ENCODE measurements at places on chromosomes 5 and 9. TPM values are rescaled to one million over a fixed set of nuclear protein-coding genes. Genes with fewer than 3 reads are reported as not detected.

DNA sequence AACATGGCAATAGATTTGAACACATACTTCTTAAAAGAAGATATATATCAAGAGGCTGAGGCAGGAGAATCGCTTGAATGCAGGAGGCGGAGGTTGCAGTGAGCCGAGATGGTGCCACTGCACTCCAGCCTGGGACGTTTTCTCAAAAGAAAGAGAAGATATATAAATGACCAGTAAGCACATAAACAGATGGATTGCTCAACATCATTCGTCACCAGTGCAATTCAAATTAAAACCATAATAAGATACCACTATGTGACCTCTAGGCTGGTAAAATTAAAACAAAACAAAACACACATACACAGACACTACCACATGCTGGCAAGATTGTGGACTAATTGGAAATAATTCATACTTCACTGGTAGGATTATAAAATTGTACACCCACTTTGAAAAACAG is 5.3 kb upstream of the TXN start:
- no peak for DNase-seq

- no peak for DNase-seq
These were observed 11.0 kb upstream of the INSYN2B start for GRCh38 chr5:169991115-169991869.

DNA sequence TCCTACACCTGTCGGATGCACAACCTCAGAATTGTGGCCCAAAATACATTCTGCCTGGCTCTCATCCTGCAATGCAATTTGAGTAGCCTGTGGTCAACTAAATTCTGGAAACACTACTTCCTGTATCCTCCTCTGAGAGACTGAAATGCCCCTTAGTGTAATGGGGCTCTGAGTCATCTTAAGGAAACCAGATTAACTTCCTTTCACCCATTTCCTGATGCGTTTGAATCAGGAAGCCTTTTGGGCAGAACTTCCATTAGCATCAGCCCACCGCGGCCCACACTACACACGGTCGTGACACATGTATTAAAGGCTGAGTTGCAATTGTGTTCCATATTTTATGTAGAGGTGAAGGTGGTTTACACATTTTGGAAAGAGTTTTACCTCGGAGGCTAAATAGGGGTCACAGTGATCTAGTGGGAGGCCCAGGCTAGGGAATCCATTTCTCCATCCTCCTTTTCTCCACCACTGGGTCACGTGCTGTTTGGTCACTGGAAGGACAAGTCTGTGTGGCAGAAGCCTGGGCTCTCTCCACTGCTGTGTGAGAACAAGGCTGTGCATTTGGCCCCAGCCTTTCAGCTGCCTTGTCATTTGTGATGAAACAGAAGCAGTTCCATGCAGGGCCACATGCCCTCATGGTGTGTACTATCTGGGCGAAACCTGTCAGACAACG is 55.9 kb downstream of the DAP start:
- DNase-seq = no peak

GRCh38 chr9:137431416-137431931 is 8.3 kb downstream of the NOXA1 start:
- DNase-seq = no peak

- no peak for DNase-seq
These were observed 62.1 kb upstream of the FANCC start for GRCh38 chr9:95379630-95380029.

GRCh38 chr9:90499761-90500160 is 142.9 kb downstream of the DIRAS2 start:
- DNase-seq = no peak

DNA sequence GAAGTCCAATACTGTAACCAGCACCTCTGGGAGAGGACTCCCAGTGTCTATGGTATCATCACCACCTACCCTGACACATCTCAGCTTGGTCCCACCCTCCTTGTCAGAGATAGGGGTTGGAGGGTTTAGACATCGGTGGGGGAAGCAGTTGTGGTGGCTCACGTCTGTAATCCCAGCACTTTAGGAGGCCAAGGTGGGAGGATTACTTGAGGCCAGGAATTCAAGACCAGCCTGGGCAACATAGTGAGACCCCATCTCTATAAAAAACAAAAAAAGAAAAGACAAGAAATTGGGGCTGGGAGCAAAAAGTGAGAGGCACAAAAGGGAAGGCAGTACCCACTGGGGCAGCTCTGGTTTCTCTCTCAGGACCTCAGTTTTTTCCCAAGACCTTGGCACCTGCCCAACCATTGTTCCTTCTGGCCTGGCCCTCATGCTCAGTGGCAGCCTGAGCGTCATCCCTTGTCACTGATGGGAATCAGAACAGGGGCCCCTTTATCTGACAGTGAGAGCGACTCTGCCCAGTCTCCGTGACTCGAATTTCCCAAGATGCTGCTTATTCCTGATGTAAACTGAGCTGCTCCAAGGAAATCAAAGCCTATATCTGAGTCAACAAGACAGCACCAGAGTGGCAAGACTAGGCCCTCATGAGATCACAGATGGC is 80.5 kb upstream of the HSPA9 start:
- peak; percentile 80 for DNase-seq

- peak; percentile 23 for DNase-seq
These were observed 1.0 kb upstream of the GOLGA1 start for GRCh38 chr9:124941679-124942561.

DNA sequence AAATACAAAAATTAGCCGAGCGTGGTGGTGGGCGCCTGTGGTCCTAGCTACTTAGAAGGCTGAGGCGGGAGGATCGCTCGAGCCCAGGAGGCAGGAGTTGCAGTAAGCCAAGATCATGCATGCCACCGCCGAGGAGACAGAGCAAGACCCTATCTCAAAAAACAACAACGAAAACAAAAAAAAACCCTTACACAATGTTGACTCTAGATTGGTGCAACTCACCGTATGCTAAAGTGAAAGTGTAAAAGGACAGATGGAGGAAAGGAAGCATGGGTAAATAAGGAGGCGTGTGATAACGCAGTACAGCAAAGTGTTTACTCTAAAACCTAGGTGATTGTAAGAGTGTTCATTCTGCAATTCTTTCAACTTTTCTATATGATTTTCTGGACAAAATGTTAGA is 15.9 kb upstream of the RUFY1 start:
- no peak for DNase-seq

DNA sequence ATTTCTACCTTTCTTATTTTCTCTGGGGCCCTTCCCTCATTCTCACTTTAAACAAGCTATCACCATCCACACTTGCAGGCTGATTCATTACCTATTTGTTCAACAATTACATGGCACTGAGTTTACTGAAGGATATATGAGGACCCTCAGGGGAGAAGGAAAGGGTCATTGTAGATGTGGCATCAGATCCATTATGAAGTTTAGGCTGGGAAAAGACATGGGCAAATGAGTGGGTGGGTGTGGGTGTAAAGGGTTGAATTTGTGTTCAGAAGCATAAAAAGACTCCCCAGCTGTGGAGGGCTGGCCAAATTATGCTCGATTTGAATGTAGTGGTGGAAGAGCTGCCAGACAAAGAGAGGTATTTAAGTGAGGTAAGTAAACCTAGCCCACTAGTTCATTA is 55.9 kb upstream of the MTAP start:
- DNase-seq = no peak

- DNase-seq = no peak
These were observed 251.6 kb downstream of the NTRK2 start for GRCh38 chr9:84921175-84921574.

DNA sequence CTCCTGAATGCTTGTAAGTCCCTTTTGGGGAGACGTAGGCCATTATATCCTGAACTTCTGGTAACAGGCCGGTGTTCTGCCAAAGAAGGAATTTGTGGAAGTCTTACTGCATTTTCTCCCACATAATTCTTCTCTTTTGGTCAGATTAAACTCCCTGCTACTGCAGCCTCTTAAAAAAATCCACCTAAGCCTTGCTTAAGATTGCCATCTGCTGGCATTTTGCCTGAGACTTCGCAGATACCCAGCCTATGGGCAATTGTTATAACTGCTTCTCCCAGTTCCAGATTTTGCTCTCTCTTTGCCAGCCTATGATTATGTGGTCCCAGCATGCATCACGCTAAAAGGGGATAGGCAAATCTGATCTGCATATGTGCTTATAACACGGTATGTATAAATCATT is 391.6 kb upstream of the CHD1 start:
- no peak for DNase-seq

DNA sequence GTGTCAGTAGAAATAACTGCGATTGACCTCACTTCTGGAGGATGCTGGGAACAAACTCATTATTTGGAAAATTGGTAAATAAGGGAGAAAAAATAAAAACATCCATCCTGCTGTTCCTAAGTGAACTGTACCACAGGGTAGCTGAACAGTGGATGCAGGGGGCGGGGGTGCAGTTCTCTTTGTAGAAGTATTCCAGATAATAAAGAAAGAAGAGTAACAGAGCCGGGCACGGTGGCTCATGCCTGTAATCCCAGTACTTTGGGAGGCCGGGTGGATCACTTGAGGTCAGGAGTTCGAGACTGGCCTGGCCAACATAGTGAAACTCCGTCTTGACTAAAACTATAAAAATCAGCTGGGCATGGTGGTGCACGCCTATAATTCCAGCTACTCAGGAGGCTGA is 132.1 kb downstream of the COL23A1 start:
- DNase-seq = no peak

GRCh38 chr5:148841519-148841918 is 15.1 kb downstream of the ADRB2 start:
- no peak for DNase-seq

DNA sequence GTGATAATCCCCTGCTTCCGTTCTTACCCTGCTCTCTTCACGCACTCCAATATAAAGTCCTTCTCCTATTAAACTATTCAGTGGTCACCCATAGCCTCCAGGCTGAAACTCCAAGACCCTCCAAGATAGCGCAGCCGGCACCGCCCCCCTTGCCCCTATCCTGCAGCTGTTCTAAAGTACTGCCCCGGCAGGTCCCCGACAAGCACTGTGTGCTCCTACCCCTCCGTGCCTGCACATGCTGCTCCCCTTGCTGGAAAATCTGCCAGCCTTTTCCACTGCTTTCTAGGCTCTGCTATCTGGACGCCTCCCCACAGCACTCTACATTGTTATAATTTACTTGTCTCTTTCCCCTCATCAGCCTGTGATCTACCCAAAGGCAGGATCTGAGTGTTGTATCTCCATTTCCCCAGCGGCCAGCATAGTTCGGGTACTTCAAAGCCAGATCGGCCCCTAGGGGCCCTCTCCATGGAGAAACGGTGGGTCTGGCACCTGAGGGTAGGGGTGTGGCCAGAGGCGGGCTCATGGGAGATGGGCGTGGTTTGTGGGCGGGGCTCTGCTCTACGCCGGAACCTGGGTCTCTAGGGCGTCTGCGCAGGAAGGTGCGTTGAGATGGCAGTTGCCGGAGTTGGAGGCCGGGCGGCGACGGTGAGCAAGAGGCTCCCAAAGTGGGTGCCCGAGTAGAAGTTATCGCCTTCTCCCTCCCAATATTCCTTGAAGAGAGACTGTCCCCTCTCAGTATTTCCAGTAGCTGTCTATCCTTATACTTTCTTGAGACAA is 83.5 kb upstream of the RUSC2 start:
- no peak for DNase-seq

GRCh38 chr5:176481711-176482110 is 33.5 kb downstream of the FAF2 start:
- no peak for DNase-seq

- no peak for DNase-seq
These were observed 9.9 kb downstream of the DIRAS2 start for GRCh38 chr9:90632647-90633207.

GRCh38 chr5:152551061-152551460 is 146.0 kb upstream of the NMUR2 start:
- no peak for DNase-seq

GRCh38 chr9:33785914-33786313 is 9.4 kb upstream of the PRSS3 start:
- DNase-seq = no peak

DNA sequence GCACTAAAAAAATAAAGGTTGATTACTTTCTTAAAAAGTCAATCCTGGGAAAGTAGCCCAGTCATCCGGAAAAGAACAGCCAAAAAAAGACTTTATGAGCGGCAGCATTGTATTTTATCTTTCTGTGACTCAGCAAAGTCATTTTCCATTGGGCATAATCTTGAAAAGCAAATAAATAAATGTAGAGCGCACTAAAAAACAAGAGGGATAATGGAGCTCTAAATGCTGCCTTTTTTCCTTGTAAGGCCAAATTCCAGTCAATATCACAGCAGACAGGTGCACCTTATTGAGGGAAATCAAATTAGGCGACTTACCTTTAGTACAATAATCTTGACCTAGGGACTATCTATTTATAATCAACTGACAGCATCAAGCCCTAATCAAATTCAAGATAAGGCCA is 266.8 kb downstream of the MTRR start:
- DNase-seq = no peak

GRCh38 chr9:87770616-87771315 is 44.8 kb downstream of the CTSL start:
- no peak for DNase-seq

DNA sequence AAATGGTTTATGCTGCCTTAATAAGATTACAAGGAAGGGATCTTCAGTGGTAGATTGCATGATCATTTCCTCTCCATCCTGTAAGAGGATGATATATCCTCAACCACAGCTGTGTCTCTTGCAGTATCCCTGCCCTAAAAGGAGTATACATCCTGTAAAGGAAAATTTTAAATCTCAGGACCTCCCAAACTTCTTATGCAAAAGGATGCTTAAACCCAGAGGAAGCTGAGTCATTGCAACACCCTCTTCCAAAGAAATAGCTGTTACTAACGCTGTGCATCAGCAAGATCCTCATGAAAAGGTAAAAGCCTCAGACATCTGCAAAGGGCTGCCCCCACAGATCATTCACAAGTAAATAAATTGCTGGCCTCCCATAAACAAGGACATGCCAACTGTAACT is 599.0 kb downstream of the PRELID2 start:
- no peak for DNase-seq

DNA sequence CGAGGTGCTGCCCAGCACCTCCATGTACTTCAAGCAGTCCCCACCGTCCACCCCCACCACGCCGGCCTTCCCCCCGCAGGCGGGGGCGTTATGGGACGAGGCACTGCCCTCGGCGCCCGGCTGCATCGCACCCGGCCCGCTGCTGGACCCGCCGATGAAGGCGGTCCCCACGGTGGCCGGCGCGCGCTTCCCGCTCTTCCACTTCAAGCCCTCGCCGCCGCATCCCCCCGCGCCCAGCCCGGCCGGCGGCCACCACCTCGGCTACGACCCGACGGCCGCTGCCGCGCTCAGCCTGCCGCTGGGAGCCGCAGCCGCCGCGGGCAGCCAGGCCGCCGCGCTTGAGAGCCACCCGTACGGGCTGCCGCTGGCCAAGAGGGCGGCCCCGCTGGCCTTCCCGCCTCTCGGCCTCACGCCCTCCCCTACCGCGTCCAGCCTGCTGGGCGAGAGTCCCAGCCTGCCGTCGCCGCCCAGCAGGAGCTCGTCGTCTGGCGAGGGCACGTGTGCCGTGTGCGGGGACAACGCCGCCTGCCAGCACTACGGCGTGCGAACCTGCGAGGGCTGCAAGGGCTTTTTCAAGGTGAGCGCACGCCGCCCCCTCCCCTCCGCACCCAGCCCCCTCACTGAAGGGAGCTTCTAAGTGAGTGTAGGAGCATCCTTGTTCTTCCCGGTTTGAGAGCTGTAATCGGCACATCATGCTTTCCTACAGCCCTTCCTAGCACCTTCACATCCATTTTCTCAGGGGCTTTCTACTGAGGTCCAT is 6.9 kb downstream of the NR4A3 start:
- DNase-seq = no peak

Gene GABRA6
- total RNA-seq = 0.31 TPM

Gene ADAMTS16
- total RNA-seq = 0.62 TPM

Gene MPDZ
- total RNA-seq = 40.4 TPM

Gene ESM1
- 0.47 TPM for total RNA-seq

Gene GLRA1
- total RNA-seq = 0.16 TPM

Gene PCDHA9
- 18.6 TPM for total RNA-seq
